ENCODE measurements at places on chromosomes 1 and 21.

DNA sequence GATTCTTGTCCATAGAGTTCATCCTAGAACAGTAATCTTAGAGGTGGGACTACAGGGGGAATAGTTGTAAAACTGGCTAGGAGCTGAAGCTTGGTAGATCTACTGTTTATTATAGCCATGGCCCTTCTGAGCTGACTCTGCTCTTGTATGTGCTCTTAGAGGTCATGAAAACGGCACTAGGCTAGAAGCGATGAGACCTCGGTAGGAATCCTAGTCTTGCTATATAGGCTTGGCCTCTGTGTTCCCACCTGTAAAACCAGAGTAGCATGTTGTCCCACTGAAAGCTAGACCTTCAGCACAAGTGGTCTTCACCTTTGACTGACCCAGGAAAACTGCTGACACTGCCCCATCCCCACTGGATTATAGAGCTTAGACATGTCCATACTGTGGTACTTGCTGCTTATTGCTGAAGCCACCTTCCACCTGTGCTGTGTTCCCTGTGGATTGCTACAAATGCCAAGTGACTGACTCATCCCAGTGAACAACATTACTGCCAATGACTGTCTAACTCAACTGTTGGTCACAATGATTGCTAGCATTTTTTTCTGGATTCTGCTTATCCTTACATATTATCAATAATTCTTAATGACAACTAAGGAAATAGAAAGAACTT, 23.0 kb upstream of the PIGC start:
- no peak for DNase-seq

DNA sequence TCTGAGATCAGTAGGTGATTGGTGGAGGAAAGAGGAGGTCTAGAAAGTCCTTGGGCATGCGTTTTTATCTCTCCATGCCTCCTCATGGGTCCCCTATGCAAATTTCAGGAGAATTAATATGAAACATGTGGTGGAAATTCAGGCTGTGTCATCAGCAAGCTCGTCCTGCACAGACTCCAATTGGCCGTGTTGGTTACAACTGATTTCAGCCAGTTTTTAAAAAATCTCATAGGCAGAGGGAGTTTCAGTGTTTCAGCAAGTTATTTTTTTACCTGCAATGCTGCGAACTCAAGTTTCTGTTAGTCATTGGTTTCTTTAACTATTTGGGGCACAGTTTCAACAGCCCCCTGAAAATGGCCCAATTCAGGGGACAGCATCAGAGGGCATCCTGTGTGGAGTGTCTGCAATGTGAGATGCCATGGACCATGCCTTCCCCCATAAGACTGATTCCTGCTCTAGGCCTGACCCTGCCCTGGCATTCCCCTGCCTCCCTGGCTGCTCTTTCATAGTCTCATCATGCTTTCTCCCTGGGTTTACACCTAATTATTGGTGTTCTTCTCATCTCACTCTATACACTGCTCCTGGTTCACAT, 59.9 kb downstream of the C1orf198 start:
- DNase-seq: no peak

GRCh38 chr1:23400324-23401114, 24.0 kb downstream of the TCEA3 start:
- no peak for DNase-seq

GRCh38 chr1:56456435-56457101, 122.8 kb downstream of the PLPP3 start:
- no peak for DNase-seq

- DNase-seq: no peak
These were observed 1628.9 kb upstream of the PRMT6 start for GRCh38 chr1:105427543-105427942.

DNA sequence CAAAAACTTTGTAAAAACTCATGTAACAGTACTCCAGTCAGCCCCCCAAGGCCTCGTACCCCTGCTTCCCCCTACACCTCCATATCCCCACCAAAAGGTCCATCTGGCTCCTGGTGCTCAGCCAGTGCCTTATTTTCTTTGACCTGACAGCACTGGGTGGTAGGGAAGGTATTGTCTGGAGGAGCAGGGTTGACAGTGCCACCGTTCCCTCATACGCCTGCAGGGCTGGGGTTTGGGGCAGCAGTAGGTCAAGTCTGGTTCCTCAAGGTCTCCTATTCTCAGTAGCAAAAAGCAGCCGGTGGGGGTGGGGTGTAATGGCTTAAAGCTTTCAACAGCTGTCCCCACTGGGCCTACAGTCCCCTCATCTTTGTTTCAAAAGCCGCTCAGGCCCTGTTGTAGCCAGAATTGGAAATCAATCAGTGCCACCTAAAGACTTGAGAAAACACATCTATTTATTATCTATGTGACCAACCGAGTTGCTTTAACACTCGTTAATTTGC, 25.3 kb upstream of the TTF2 start:
- DNase-seq: no peak

DNA sequence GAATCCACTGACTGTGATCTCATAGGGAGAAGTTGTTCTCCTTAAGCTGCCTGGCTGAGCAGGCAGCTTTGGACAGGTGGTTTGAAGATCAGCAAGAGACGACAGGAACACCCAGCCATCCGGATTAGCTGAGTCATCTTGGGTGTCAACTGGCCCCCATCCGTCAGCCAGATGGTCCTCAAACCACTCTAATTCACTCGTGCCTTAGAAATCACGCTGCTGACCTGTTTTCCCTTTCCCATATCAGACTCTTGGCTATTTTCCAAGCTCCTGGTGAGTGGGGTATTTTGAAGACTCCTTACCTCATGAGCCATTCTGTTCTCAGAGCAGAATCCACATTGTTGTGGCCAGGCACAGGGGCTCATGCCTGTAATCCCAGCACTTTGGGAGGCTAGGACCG, 149.1 kb upstream of the L1TD1 start:
- DNase-seq: no peak
